Mucosa of descending colon (tissue), 3 donors: ENCODE measurements at places on chromosomes 5 and 9. TPM values are rescaled to one million over a fixed set of nuclear protein-coding genes. Genes with fewer than 3 reads are reported as not detected.

The PJA2 gene
- 139 TPM for total RNA-seq

DNA sequence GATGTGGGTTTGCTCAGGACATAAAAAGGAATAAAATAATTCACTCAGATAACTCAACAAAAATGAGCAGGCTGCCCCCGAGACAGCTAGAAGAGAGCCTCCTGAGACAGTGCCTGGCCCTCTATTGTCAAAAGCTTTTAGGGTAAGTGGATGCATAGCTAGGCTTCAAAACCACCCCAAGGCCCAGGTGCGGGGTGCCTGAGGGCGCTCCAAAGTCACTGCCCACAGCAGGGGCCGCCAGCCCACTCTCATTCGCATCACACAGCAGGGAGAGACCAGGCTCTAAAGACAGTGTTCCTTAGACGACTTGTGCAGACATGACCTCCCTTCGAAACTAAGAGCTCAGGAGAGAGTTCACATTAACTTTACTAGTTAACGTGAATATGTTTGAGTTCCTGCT is 271.5 kb downstream of the FSTL4 start:
- no peak for DNase-seq

The TAF11L10 gene
- not detected for total RNA-seq

The OR1J2 gene
- not detected for total RNA-seq

GRCh38 chr5:40601198-40601868 is 78.4 kb upstream of the PTGER4 start:
- DNase-seq: no peak

DNA sequence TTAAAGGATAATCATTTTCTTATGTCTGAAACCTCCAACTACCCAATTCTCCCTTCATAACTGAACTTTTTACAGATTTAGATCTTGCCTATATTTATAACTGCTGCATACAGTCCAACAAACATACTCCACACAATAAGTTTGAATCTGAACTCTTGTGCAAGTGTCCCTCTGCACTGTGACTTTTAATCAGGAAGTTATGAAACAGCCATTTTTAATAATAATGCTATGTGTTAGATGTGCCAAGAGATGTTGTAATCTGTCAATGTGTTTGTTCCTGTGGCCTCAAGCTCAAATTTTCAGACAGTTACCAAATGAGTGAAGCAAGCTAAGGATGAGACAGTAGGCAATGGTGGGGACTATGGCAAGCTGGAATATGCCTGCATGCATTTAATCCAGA is 57.6 kb upstream of the MTAP start:
- DNase-seq: no peak

DNA sequence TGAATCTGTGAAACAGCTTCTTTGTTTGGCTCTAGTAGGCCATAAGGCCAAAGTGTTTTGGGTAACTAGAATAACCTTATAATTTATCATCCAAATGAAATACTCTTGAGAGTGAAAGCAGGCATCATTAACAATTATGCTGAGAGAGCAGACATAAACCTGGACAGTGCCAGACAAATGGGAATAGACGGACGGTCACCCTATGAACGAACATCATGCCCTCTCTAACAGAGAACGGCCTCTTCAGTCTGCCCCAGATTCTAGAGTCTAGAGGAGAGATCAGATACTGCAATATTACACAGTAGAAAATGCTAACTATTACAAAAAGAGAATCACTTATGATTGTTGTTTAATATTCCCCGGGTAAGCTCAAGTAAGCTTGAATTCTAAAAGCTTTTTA is 68.5 kb downstream of the APBA1 start:
- no peak for DNase-seq

The HRCT1 gene
- 24.8 TPM for total RNA-seq

The EGFLAM gene
- 2.1 TPM for total RNA-seq

DNA sequence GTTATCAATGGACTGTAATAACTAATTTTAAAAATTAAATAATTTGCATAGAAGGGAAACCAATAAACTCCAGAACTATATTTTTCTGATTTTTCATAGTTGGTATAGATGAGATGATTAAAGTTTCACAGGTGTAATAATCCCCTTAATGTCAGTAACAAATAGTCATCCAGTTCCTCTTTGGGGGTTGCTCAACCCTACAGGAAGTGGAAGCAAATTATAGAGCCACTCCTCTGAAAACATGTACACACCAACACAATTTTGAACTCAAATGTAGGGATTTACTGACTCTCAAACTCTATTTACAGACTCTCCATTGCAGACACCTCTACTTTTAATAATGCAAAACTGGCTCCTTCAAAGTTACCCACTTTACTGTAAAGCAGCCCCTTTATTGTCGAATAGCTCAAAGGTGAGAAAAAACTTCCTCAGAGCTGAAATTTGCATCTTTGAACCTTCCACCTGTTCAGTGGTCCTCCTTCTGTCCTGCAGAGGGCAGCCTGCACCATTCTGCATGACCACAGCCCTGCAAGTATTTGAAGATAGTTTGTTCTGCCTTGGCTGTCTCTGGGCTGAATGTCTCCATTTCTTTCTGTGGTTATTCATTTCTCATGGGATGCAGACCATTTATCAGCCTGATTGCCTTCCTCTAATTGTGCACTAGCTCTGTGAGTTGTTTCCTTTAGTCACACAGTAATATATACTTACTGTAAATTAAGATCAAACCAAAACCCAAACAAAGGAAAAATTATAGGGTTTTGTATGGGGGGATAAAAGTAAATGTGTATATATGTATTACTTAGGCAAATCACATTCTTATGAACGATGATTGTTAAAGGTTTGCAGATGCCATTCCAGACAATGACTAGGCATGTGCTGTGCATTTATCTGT is 383.2 kb upstream of the SGCD start:
- DNase-seq: no peak

DNA sequence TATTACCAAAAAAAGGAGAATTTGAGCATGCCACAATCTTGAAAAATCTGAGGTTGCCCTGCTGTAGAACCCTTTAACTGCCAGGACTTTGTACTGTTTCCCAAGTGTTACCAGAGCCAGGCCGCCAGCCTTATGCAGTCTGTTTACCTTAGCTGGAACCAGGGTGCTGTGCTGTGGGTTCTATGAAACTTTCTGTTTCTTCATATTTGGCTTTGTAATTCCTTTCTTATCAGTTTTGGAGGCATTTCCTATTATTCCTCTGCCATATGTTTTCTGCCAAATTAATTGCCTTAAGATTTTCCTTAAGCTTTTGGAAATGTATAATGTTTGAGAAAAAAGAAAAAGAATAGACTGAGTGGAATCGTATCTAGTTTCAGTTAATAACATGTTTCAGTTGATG is 2.1 kb downstream of the S1PR3 start:
- no peak for DNase-seq

- DNase-seq: no peak
Observed at GRCh38 chr9:87682085-87682484, 43.8 kb upstream of the CTSL start.

DNA sequence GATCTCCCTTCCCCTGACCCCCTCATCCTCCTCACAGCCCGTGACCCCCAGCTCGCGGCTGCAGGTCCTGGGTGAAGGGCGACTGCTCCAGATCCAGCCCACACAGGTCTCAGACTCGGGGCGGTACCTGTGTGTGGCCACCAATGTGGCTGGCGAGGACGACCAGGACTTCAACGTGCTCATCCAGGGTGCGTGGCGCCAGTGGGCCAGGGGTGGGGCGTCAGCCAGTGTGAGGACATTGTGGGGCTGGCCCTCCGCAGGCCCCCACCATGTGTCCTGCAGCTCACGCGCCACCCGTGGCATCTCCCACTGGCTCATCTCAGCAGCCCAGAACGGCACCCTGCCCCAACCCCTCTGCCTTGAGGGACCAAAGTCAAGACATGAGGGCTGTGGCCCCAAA is 67.1 kb upstream of the ASS1 start:
- DNase-seq: no peak

DNA sequence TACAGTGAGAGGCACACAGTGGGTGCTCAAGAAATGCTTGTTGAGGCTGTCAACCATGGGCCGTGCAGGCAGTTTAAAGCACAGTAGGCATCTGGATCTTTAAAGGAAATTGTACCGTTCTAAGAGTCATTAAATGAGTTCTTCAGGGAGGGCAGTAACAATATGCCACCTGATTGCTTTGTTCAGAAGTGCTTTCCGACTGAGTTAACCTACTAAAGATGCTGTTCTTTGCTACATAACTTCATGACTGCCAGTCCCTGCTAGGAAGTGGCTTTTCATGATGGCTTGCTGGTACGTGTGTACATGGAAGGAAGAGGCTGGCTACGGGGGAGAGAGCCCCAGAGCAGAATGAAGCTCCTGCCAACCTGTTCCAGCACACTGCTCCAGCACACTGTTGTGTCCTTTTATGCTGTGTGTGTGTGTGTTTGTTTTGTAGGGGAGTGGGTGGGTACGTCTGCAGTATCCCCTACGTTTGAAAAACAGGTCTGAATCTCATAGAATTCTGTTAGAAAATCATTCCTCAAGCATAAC is 41.9 kb upstream of the PPP2R2B start:
- no peak for DNase-seq

- no peak for DNase-seq
Observed at GRCh38 chr5:31280210-31280609, 86.7 kb downstream of the CDH6 start.

- no peak for DNase-seq
Observed at GRCh38 chr5:278646-279045, 7.2 kb downstream of the PDCD6 start.

- no peak for DNase-seq
Observed at GRCh38 chr5:167730121-167730520, 561.3 kb upstream of the WWC1 start.

- no peak for DNase-seq
Observed at GRCh38 chr5:127988146-127988760, 95.3 kb upstream of the SLC12A2 start.

The NLN gene
- 23.6 TPM for total RNA-seq

GRCh38 chr9:130423272-130423671 is 21.5 kb upstream of the ASS1 start:
- no peak for DNase-seq

DNA sequence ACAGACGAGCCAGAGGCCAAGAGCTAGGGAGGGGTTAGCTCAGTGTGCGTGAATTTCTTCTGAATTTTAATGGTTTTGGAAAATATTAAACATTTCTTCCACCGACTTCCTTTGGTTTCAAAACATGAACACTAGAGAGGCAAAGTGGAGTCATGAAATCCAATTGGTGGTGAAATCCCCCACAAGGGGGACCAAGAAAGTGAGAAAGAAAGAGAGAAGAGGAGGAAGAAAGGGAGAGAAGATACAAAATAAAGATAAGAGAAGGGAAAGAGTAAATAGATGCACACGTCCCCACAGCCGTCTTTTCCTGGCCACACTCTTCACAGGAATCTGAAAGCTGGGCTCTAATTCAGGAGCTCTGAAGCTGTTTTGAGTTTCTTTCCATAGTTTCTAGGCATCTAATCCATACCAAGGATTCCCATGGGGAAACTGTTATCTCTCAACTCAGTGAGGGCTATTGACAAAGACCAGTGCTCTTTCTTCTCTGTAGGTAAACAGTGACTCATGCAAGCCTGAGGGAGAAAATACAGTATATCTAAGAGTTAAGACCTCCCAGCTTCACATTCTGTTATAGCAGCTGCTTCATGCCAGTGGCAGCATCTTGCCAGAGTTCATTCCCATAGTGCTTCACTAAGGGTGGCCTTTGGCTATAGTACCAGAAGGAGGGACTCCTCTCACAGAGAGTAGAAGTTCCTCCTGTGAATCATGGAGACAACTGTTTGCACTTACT is 115.8 kb upstream of the LIFR start:
- DNase-seq: no peak

GRCh38 chr9:6641961-6642360 is 3.6 kb downstream of the GLDC start:
- DNase-seq: no peak

The SOHLH1 gene
- not detected for total RNA-seq

GRCh38 chr9:34163434-34163833 is 15.4 kb upstream of the UBAP1 start:
- no peak for DNase-seq

The IL11RA gene
- 41.0 TPM for total RNA-seq

GRCh38 chr5:177496727-177497291 is 595 bp downstream of the PDLIM7 start:
- peak; percentile 69 for DNase-seq

The KIF27 gene
- total RNA-seq: 3.9 TPM

The N4BP3 gene
- 4.0 TPM for total RNA-seq

DNA sequence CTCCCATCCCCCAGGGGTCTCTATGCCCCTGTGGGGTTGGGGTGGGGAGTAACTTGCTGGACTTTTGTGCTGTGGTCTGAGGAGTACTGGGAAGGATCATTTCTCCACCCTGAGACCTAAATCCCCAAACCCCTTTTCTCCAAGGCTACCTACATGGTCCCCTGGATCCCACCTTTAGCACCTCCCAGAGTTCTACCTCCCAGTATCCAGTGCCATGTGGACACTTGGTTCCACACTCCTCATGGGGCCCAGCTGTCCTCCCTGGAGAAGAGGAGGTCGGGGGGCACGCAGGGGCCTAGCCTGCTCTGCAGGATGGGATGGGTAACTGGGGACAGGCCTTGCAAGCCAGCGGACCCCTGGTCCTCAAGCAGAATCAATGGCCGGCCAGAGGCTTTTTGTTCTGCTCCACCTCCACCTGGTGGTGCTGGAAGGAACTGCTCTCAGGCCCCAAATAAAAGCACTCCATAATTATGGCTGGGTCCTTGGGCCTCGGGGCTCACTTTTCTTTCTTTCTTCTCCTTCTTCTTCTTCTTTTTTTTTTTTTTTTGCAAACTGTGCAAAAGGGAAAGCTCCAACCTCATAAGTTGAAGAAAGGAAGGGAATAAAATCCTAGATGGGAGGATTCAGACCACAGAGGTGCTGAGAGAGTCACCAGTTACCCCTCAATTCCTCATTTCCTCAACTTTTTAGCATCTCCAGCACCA is 68.4 kb downstream of the PSD2 start:
- no peak for DNase-seq

- DNase-seq: no peak
Observed at GRCh38 chr9:97039514-97039860, 545 bp upstream of the CTSV start.

GRCh38 chr5:2921651-2922050 is 170.2 kb upstream of the IRX2 start:
- no peak for DNase-seq

The UGT3A2 gene
- not detected for total RNA-seq

- no peak for DNase-seq
Observed at GRCh38 chr5:71658916-71659662, 60.0 kb upstream of the CARTPT start.

DNA sequence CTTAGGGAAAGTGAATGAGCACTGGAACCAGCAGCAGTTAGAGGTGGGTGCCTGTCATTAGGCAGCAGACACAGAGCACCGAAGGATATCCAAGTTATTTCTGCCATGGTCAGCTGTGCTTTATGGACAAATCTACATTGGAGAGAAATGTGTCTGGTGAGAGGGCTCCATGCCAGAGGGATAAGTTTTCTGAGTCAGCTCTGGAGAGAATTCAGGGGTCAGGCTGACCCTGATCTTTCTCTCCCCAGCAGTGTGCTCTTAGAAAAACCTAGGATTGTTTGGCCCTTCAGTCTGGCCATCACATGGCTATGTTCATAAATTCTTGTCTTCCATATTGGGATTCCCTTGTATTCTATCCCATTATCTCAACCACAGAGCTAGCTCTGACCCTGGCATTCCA is 8.9 kb upstream of the IL17B start:
- DNase-seq: no peak

The CYSRT1 gene
- not detected for total RNA-seq

GRCh38 chr9:127773272-127773671 is 5.2 kb downstream of the SH2D3C start:
- no peak for DNase-seq

GRCh38 chr5:132777209-132778069 is at the start of gene SEPTIN8:
SEPTIN8 (minus strand) TSS chr5:132777239; CDS start chr5:132777137, 102 bp downstream.
- DNase-seq: peak; percentile 78
